ENCODE measurements at places on chromosomes 7 and 10.

GRCh38 chr7:130256704-130257103 is 10.0 kb upstream of the CPA2 start:
- DNase-seq, result no peak

GRCh38 chr10:122246830-122247520 is 24.1 kb upstream of the BTBD16 start:
- no peak for DNase-seq

GRCh38 chr7:43460733-43461348 is 122.1 kb upstream of the STK17A start:
- no peak for DNase-seq

DNA sequence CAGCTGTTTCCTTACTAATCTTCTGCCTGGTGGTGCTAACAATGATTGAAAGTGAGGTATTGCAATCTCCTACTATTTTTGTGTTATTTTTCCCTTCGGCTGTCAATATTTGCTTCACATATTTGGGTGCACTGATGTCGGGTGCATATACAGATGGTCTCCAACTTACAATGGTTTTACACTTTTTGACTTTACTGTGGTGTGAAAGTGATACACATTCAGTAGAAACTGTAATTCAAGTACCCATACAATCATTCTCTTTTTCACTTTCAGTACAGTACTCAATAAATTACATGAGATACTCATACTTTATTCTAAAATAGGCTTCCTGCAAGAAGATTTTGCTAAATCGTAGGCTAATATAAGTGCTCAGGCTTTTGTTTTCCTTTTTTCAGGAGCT is 73.2 kb downstream of the RNF216 start:
- no peak for DNase-seq

- DNase-seq, result peak; percentile 82
Measured at GRCh38 chr10:78964952-78965633, 103.7 kb upstream of the ZMIZ1 start.

- no peak for DNase-seq
Measured at GRCh38 chr10:75014516-75015230, 96.8 kb upstream of the SAMD8 start.

DNA sequence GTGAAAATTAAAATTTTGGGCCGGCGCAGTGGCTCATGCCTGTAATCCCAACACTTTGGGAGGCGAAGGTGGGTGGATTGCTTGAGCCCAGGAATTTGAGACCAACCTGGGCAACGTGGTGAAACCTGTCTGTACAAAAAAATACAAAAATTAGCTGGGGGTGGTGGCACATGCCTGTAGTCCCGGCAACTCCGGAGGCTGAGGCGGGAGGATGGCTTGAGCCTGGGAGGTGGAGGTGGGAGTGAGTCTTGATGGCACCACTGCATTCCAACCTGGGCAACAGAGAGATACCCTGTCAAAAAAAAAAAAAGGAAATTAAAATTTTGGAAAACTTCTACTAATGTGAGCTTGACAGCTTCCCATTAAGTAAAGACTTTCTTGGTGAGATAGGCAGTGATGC is 3.1 kb downstream of the SRRT start:
- DNase-seq, result no peak

Measured in stomach (tissue), 19 donors.